ENCODE measurements at places on chromosomes 2 and 18. TPM values are rescaled to one million over a fixed set of nuclear protein-coding genes. Genes with fewer than 3 reads are reported as not detected.

Gene PAPOLG
- 11.1 TPM for polyA plus RNA-seq

- H3K27me3 ChIP-seq = no peaks in the 10 kb centered on the region
- no peak overlapping the region for H3K4me3 ChIP-seq
- no peak for DNase-seq
- peaks cover 4% of the 10 kb centered on the region for H3K4me1 ChIP-seq
- no peak overlapping the region for H3K27ac ChIP-seq
- no peaks in the 10 kb centered on the region for H3K36me3 ChIP-seq
These were observed 219.5 kb downstream of the CLIP4 start for GRCh38 chr2:29334706-29335105.

- DNase-seq = no peak
- H3K27ac ChIP-seq = no peak overlapping the region
- H3K36me3 ChIP-seq = no peaks in the 10 kb centered on the region
- H3K4me3 ChIP-seq = no peak overlapping the region
- no peaks in the 10 kb centered on the region for H3K27me3 ChIP-seq
These were observed 326.5 kb downstream of the BCL11A start for GRCh38 chr2:60226943-60227342.

GRCh38 chr2:241672243-241673188, 14.1 kb downstream of the DTYMK start:
- H3K4me3 ChIP-seq = no peak overlapping the region
- no peak overlapping the region for H3K27ac ChIP-seq
- peaks cover 4% of the 10 kb centered on the region for H3K36me3 ChIP-seq
- DNase-seq = no peak

Gene TEKT4
- not detected for polyA plus RNA-seq

- no peaks in the 10 kb centered on the region for H3K36me3 ChIP-seq
- no peaks in the 10 kb centered on the region for H3K4me1 ChIP-seq
- H3K27ac ChIP-seq = no peak overlapping the region
- H3K4me3 ChIP-seq = no peak overlapping the region
These were observed 9.1 kb upstream of the C1GALT1C1L start for GRCh38 chr2:43685357-43685756.

- no peak for DNase-seq
- H3K27ac ChIP-seq = no peak overlapping the region
- H3K36me3 ChIP-seq = 0 out of 2 replicates have a peak, but pooled peaks cover 8% of the 10 kb centered on the region
These were observed 82.7 kb downstream of the SH3BP4 start for GRCh38 chr2:235034265-235035118.

DNA sequence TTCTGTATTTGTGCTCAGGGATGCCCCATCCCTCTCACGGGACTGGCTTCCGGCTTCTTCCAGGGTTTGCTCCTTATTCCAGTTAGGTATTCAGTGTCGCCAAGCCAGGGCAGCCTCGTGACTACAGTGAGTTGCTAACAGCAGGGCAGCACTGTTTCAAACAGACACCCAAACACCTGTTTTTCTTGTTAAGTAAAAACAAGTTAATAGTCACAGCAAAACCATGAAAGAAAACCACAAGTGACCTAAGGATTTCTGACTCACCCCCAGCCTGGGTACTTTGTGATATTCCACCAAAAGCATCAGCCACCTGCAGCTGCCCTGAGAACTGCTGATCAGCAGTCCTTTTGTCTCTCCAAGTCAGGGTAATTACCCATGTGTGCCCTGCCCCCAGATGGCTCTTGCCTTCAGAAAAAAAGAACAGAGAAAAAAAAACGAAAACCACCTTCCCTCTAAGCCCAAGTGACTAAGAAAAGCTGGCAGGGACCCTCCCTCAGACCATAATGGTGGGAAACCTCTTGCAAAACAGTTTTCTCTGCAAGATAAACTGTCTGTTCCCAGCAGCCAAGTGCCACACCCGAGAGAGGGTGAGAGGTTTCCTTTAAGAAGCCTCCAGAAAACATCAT, 178.2 kb downstream of the ANAPC1 start:
- DNase-seq = peak; percentile 84
- peak overlapping the region; percentile 79 for H3K27ac ChIP-seq
- H3K4me1 ChIP-seq = peaks cover 4% of the 10 kb centered on the region
- no peaks in the 10 kb centered on the region for H3K36me3 ChIP-seq
- no peak overlapping the region for H3K4me3 ChIP-seq
- H3K27me3 ChIP-seq = no peaks in the 10 kb centered on the region

DNA sequence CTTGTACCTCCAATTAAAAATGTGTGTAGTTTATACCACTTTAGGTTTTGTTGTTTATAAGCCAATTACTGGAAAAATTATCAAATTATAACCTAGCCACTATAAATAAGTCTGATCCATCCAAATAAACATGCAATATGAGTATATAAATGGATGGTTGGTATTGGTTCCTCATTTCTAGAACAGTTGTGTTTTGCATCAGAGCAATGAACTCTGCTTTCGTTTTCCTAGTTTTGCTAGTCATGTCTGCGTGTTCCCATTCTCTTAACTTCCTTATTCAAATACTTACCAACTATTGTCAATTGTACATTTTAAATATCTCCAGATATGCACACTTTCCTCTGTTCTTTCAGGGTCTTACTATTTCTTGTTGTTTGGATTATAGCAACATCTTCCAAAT, 641.7 kb downstream of the NR4A2 start:
- no peaks in the 10 kb centered on the region for H3K27me3 ChIP-seq
- no peak overlapping the region for H3K27ac ChIP-seq

GRCh38 chr2:24174851-24175277, at the start of gene FAM228A:
FAM228A (plus strand) TSS chr2:24175053; CDS start chr2:24175481, 428 bp downstream.
- peak; percentile 50 for DNase-seq
- H3K4me1 ChIP-seq = no peaks in the 10 kb centered on the region
- H3K27me3 ChIP-seq = peaks cover 12% of the 10 kb centered on the region
- no peak within 1 kb of the TSS for H3K27ac ChIP-seq

DNA sequence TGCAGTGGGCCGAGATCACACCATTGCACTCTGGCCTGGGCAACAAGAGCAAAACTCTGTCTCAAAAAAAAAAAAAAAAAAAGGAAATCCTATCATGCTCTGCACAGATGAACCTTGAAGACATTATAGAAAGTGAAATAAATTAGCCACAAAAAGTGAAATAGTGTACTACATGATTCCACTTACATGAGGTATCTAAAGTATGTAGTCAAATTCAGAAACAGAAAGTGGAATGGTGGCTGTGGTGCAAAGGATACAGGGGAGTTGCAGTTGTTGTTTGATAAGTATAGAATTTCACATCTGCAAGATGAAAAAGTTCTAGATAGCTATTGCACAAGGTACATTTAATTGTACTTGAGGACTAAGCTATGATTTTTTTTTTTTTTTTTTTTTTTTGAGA, 5.2 kb downstream of the ZRANB3 start:
- DNase-seq = no peak
- H3K36me3 ChIP-seq = no peaks in the 10 kb centered on the region
- H3K27ac ChIP-seq = no peak overlapping the region
- no peaks in the 10 kb centered on the region for H3K4me1 ChIP-seq

GRCh38 chr2:148044322-148044721, 23.4 kb downstream of the MBD5 start:
- H3K27ac ChIP-seq = no peak overlapping the region
- H3K4me1 ChIP-seq = peaks cover 31% of the 10 kb centered on the region
- H3K4me3 ChIP-seq = no peak overlapping the region

Gene CROCC2
- not detected for polyA plus RNA-seq

GRCh38 chr2:222751821-222752719, 80.6 kb downstream of the MOGAT1 start:
- H3K27me3 ChIP-seq = no peaks in the 10 kb centered on the region
- no peak for DNase-seq
- H3K4me3 ChIP-seq = no peak overlapping the region

Gene MRO
- polyA plus RNA-seq = 0.78 TPM

Gene PTPRN
- polyA plus RNA-seq = 4.8 TPM

- no peaks in the 10 kb centered on the region for H3K4me1 ChIP-seq
- peaks cover 3% of the 10 kb centered on the region for H3K27me3 ChIP-seq
- H3K4me3 ChIP-seq = no peak overlapping the region
- DNase-seq = no peak
These were observed 52.6 kb upstream of the GLI2 start for GRCh38 chr2:120683081-120683480.

Gene ANKRD29
- 36.6 TPM for polyA plus RNA-seq

GRCh38 chr2:65767946-65768345, 335.5 kb upstream of the SPRED2 start:
- no peak overlapping the region for H3K4me3 ChIP-seq
- H3K27ac ChIP-seq = no peak overlapping the region
- no peaks in the 10 kb centered on the region for H3K36me3 ChIP-seq
- no peak for DNase-seq

Gene GPC1
- 9.0 TPM for polyA plus RNA-seq

DNA sequence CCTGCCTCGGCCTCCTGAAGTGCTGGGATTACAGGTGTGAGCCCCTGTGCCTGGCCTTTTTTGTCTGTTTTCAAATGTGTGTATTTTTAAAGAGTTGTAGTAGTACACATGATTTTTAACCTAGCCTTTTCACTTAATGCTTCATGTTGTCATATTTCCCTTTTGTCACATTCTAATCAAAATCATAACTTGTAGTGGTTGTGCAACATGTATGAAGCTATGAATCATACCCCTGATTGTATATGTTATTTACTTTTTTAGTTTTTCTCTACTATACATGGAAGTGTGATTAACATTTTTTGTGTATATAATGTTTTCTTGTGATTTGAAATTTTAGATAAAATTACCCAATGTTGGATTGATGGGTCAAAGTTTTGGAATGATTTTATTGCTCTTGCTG, 8.5 kb downstream of the GEN1 start:
- no peak overlapping the region for H3K27ac ChIP-seq
- DNase-seq = no peak
- peaks cover 14% of the 10 kb centered on the region for H3K36me3 ChIP-seq
- no peak overlapping the region for H3K4me3 ChIP-seq

GRCh38 chr2:197894751-197895274, 90.4 kb downstream of the PLCL1 start:
- no peaks in the 10 kb centered on the region for H3K27me3 ChIP-seq
- no peak overlapping the region for H3K4me3 ChIP-seq
- no peaks in the 10 kb centered on the region for H3K36me3 ChIP-seq
- no peak for DNase-seq
- H3K27ac ChIP-seq = no peak overlapping the region

DNA sequence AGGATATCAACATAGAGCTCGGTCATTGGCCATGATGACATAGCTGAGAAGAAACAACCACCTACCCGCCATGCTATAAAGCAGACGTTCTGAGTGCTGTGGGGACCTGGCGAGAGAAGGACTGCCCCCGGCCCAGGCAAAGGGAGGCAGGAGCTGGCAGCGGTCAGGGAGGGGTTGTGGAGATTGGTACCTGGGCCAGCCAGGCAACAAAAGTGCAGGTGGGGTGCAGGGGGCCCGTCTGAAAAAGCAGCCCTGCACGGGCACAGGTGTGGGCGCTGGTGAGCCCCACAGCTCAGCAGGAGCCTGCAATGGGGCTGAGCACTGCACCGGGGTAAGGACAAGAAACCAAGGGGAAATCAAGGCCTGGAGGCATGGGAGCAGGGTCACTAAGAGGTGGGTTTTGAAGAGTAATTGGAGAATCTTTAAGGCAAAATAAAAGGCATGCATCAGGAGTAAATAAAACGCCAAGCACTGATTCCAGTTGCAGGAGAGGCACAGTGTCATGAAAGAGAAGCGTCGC, 464.0 kb downstream of the EIPR1 start:
- H3K36me3 ChIP-seq = no peaks in the 10 kb centered on the region
- H3K4me3 ChIP-seq = no peak overlapping the region
- no peaks in the 10 kb centered on the region for H3K27me3 ChIP-seq
- no peaks in the 10 kb centered on the region for H3K4me1 ChIP-seq
- no peak overlapping the region for H3K27ac ChIP-seq
- DNase-seq = no peak

DNA sequence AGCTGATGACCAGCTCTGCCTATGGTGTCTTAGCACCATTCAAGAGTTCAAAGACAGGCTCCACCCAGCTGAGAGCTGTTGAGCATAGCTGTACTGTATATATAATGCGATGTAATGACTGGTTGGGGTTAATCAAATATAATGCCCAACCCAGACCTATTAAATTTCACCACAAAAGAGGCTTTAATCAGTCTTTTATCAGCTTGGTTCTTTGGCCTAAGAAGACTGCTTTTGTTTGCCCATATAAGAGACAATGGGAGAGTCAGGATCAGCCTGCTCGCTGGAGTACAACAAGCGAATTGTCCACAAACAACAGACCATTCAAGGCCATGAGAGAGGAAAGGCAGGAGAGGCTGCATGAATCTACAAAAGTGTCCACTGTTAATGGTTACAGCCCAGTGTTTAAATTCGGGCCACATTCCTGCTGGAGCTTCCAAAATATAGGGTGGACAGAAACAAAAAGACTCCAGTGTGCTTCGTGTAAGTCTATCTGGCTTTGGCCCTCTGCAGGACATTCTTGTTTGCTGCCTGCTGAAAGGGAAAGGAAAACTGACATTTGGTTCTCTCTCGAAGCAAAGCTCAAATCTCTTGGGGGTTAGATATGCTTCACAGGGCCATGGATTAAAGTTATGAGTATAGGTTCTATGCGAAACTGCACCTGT, 299.0 kb upstream of the FBXO11 start:
- no peak overlapping the region for H3K4me3 ChIP-seq
- peaks cover 48% of the 10 kb centered on the region for H3K4me1 ChIP-seq
- H3K27ac ChIP-seq = no peak overlapping the region
- no peak for DNase-seq
- H3K27me3 ChIP-seq = no peaks in the 10 kb centered on the region
- H3K36me3 ChIP-seq = no peaks in the 10 kb centered on the region

Gene PTPN4
- 41.6 TPM for polyA plus RNA-seq

Gene EMILIN1
- polyA plus RNA-seq = 3.2 TPM

DNA sequence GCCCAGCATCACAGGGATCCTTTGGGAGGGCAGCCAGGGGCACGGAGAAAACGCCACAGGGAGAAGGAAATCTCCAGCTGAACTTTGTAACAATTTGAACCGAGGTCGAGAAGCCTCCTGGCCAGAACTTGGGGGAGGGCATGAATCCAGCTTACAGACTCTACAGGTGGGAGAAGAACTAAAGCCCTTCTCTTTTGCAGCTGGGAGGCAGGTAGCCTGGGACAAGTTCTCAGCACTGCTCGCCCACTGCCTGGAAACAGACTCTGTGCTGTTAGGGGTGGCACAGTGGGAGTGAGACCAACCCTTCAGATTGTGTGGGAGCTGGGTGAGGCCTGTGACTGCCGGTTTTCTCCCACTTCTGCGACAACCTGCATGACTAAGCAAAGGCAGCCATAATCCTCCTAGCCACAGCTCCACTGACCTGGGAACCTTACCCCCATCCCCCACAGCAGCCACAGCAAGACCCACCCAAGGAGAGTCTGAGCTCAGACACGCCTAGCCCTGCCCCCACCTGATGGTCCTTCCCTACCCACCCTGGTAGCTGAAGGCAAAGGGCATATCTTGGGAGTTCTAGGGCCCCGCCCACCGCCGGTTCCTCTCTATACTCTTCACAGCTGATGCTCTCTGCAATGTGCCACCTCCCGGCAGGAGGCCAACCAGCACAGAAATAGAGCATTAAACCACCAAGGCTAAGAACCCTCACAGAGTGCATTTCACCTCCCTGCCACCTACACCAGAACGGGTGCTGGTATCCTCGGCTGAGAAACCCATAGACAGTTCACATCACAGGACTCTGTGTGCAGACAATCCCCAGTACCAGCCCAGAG, 136.0 kb upstream of the SIX2 start:
- no peaks in the 10 kb centered on the region for H3K36me3 ChIP-seq
- H3K27ac ChIP-seq = no peak overlapping the region
- no peak overlapping the region for H3K4me3 ChIP-seq
- no peaks in the 10 kb centered on the region for H3K27me3 ChIP-seq
- DNase-seq = no peak

Gene FKBP7
- 12.1 TPM for polyA plus RNA-seq

Gene GREB1
- polyA plus RNA-seq = 12.2 TPM

GRCh38 chr2:111235192-111236015, 114.7 kb downstream of the BCL2L11 start:
- no peak for DNase-seq
- H3K27ac ChIP-seq = no peak overlapping the region
- no peaks in the 10 kb centered on the region for H3K4me1 ChIP-seq
- no peaks in the 10 kb centered on the region for H3K36me3 ChIP-seq
- no peak overlapping the region for H3K4me3 ChIP-seq

Gene CLEC4F
- polyA plus RNA-seq = not detected

Gene UGT1A10
- polyA plus RNA-seq = not detected
